RWPE1 (cell line): ENCODE measurements at places on chromosomes 5 and 9.
A peak's percentile ranks its signal among the peaks of the same experiment; 100 is the strongest.

DNA sequence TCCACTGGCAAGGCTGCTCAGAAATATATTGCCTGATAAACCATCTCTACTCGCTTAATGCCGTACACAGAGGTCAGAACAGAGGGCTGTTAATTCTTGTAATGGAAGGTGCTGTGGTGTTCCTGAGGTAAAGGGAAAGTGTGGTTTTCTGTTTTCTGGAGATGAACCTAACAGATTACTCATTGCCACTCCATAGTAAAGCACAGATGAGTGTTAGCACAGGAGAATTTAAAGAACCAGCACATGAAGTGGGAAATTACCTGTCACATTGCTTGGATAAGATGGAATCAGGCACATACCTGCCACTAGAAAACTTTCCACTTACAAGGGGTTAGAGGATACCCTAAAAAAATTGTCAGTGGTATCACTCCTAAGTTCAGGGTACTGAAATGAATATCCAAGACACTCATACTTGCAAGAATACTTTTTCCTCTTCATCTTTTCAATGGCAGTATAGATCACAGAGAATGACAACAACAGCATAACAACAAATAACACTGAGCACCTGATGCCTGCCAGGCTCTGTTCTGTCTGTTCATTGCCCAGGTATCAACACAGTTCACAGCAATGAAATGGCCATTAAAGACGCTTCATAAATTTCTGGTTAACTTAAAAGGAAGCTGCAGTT is 152.9 kb upstream of the GNA14 start:
- no peak for DNase-seq

DNA sequence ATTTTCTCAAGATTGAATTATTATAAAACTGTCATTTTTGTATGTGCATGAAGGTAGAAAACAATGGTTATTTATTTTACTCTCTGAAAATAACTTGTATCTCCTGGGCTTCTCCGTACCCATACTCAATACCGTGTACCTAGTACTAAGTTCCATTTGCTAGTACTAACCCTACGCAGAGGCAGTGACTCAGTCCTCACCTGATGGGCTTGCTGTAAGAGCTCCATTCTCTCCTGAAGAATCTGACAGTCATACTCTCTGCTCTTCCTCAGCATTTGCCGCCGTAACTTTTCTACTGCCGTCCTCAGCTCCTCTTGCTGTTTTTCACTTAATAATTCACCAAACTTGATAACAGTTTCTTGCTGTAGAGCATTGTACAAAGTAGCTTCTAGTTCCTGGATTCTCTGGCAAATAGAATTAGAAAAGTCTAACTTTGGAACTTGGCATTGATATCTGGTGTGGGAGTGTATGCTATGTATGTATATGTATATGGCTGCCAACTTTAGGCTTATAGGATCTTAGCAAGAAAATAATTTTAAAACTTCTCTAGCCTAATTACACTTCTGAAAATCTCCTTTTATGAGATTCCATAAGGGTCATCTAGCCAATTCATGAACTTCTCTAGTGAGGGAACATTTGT is 108.0 kb upstream of the DPYSL3 start:
- no peak for DNase-seq

GRCh38 chr5:15695215-15695731 is 195.3 kb downstream of the FBXL7 start:
- no peak for DNase-seq

DNA sequence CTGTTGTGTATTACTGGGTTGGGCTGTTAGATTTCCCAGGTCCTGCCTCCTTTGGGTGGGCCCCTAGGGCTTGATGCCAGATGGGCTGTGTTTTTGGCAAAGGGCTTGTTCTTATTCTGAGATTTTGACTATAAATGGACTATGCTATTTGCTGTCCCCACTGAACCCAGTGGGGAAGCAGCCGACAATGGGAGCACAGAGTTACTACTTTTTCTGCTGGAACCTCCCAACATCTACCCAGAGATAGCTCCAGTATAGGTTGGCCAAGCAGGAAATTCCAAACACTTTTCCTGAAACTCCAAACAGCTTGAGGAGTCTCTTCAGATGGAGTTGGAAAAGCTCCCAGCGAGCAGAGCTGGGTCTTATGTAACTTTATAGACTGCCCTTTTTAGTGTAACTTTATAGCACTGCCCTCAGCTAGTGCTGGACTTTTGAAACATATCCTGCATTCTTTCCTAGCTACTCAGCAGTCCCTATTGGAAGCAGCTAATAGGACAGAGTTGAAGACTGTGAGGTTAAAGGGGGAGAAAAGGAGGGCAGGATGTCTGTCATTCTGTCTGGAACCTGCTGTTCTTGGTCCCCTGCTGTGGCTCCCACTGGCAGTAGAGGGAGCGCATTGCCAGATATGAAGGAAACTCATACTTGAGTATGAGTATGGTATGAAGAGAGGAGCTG is 21.0 kb downstream of the RUSC2 start:
- peak; percentile 68 for DNase-seq

GRCh38 chr5:119105971-119106370 is 35.1 kb downstream of the DMXL1 start:
- no peak for DNase-seq

- DNase-seq, result no peak
These were observed 54.3 kb downstream of the TENT4A start for GRCh38 chr5:6767481-6768063.

DNA sequence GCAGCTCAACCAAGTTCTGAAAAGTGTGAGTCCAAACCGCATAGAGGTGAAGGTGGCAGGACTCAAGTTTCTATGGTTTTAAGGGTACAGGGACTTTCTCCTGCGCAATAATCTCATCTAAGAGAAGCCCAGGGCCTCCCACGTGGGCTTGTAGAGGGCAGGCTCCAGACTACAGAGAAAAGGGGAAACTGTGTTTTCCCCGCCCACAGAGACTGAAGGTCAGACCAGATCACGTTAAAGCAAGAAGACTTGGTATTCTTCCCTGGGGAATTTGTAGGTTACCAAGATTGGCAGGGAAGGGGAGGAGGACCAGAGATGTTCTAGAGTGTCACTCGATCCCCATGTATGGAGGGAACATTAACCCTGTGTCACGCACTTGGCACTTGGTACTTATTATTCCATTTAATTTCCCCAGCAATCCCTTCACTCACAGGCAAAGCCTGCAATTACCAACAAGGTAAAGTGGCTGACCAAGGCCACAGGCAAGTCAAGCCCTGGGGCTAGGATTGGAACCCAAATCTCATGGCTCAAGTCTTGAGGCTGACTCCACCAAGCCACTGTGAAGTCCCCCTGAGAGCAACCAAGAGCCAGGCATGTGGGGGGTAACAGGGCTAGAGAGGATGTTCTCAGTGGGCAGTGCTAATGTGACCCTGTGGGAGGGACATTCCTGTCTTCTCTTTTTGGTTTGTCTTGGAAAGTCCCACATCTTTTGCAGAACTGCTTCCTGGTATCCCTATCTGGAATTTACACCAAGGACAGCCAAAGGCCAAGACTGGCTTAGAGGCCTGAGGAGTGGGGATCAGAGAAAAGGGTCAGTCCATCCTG is 18.3 kb upstream of the NEK6 start:
- no peak for DNase-seq

GRCh38 chr5:55934115-55934613 is 60.6 kb downstream of the IL6ST start:
- DNase-seq, result no peak

DNA sequence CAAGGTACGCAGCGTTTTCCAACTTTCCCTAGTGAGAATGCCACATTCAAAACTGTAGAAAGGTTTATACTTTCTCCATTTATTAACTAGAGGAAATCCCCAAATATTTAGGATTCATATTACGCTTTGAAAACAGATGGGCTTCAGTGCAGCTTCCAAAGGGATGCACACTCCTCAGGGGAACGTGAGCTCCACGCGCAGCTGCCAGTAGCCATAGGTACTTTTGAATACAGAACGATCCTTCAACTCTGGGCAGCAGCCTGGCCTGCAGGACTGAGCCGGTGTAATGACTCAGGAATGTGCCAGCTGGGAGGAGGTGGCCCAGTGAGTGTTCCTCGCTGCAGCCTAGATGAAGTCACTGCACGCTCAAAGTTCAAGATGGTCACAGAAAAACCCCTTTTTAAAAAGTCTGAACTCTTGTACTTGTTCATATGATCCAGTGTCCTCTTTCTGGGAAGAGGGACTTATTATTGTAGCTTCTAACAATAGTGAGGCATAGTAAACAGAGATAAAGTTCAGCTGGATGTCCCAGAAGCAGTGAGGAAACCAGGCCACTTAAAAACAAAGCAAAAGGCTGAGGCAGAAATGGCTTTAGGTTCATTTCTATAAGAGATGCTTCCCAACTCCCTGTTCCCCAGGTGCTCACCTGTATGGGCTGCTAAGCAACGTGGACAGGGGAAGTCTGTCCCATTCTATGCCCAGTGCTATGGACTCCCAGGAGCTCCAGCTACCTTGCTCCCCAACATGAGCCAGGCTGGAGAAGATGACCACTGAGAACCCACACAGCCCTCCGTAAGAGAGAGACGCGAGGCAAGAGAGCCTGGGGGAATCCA is 130.0 kb downstream of the LHFPL2 start:
- DNase-seq, result peak; percentile 92

DNA sequence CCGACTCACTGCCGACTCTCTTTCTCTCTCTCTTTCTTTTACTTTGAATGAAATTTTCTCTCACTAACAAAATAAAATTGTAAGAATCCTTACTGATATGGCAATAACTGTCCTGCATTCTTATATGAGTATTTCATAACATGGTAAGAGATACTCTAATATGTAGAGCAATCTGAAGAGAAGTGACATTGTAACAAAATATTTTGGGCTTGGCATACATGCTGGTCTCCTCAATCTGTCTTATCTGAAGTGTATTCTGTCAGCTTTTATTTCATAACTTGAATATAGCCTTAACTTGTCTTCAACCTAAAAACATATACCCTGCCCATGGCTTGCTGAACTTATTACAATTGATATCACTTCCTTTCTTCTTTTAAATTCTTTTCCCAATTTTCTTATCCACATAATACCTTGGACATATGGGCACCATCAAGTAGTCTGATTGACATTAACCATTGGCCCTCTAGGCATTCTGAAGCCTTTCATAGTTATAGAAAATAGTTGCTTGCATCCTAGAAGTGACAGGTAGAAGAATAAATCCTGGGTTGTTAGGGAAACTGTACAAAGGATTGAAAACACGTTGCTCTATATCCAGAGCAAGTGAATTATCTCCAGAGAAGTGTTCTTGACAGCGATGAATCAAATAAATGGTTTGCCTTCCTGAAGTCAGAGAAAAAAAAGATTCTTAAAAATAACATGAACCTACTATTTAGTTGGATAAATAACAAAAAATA is 537.6 kb upstream of the TYRP1 start:
- DNase-seq, result no peak

- no peak for DNase-seq
These were observed 305.4 kb downstream of the TENT4A start for GRCh38 chr5:7018601-7019000.

GRCh38 chr9:121556580-121556979 is 56.9 kb upstream of the GGTA1 start:
- DNase-seq, result peak; percentile 81

GRCh38 chr9:87233899-87234455 is 263.7 kb upstream of the DAPK1 start:
- no peak for DNase-seq

DNA sequence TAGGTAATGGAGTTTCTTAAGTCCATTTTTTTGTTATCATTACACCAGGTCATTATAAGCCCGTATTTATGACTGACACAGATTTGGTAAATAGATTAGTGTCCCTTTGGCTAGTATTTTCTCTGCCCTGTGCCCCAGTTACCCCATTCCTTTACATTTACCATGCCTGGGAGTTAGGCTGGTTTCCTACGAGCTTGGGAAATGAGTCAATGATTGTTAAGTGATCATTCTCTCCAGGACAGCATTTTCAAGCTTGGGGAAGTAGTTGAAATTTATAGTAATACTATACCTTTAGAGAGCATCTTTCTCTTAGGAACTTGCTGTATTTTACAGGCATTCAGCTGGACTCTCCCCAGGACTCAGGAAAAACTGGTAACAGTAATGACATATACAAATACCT is 573.1 kb downstream of the TLE4 start:
- DNase-seq, result no peak

DNA sequence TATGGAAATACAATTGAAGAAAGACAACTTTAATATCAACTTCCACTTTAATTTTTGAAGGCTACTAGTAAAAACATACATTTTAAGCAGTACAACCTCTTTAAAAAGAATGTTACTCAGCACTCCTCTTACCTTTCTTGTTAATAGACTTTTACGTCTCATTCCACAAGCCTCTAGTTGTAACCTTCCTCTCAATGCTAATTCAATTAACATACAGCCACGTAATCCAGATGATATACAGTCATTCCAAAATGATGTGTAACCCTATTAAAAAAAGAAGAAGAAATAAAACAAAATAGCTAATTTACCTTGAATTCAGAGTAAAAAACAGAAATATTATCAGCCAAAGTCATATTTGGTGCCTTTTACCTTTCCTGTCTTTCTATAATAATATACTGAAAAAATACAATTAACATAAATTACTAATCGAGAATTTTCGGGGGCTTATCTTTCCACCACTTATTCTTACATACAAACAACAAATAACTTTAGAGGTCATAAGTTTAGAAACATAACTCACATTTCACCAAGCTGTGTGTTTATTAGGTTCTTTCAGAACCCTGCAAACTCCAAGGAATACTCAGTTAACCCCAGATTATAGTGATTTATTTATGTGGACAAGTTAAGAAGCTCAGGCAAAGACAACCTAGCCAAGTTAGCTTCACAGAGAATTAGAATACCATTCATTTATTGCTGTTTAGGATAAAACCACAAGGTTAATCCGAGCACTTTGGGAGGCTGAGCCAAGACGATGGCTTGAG is 30.3 kb downstream of the GOLPH3 start:
- DNase-seq, result no peak

DNA sequence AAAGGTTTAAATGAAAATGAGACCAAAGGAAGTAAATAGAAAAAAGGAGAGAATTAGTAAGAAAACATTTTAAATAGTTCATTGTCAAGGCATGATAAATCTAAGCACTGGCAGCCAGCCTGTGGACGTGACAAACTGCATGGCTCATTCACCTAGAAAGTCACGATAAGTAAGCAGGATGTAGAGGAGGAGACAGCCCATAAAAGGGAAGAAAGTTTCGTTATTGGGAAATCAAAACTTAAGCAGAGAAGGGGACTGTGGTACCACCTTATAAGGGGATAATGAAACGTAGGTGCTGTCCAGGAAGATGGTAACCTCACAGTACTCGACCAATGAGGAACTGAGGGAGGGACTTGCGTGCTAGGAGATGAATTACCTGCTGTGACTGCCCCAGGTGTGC is 494.5 kb upstream of the GRAMD2B start:
- DNase-seq, result peak; percentile 3

DNA sequence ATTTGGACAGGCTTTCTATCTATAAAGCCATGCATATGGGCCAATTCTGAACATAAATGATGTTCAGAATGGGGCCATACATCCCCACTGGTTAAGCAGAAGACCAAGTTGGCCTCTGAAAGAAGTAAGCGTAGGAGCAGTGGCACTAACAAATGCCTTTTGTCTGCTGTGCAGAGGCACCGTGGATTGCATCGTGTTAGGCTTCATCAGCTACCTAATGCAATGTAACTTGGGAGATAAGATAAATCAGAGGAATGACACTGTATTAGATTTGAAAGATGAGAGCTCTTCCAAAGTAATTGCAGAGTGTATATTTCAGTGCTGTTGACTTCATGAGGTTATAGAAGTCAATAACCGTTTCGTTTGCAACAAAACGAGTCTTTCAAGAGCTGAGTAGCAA is 148.1 kb downstream of the PARP8 start:
- no peak for DNase-seq
